ENCODE measurements at places on chromosomes 16 and 17.

DNA sequence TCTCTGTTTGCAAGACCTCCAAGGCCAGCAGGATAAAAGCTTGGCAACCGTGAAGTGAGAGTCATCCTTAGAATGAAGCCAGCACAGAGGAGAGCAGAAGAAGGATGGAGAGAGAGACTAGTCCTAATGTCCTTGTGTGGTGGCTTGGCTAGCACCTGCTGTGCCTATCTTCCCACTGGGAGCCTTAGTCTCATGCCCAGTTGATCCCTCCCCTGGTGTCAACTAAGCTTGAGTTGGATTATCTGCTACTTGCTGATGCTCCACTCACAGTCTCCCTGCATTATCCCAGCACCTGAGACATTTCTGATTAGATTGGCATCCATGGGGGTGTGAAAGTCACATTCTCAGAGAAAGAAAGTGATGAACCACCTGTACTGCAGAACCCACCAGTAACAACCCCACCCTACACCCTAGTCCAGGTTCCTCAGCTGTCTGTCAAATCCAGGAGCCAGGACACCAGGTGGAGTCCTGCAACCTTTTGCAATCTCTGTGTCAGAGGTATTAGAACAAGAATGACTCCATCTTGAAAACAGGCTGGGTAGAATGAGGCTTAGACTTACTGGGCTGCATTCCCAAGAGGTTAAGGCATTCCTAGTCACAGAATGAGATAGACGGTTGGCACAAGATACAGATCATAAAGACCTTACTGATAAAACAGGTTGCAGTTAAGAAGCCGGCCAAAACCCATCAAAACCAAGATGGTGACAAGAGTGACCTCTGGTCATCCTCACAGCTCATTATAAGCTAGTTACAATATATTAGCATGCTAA, 460.2 kb upstream of the C16orf82 start:
- no peak for DNase-seq

GRCh38 chr17:73550556-73550955, 93.7 kb downstream of the SDK2 start:
- no peak for DNase-seq

DNA sequence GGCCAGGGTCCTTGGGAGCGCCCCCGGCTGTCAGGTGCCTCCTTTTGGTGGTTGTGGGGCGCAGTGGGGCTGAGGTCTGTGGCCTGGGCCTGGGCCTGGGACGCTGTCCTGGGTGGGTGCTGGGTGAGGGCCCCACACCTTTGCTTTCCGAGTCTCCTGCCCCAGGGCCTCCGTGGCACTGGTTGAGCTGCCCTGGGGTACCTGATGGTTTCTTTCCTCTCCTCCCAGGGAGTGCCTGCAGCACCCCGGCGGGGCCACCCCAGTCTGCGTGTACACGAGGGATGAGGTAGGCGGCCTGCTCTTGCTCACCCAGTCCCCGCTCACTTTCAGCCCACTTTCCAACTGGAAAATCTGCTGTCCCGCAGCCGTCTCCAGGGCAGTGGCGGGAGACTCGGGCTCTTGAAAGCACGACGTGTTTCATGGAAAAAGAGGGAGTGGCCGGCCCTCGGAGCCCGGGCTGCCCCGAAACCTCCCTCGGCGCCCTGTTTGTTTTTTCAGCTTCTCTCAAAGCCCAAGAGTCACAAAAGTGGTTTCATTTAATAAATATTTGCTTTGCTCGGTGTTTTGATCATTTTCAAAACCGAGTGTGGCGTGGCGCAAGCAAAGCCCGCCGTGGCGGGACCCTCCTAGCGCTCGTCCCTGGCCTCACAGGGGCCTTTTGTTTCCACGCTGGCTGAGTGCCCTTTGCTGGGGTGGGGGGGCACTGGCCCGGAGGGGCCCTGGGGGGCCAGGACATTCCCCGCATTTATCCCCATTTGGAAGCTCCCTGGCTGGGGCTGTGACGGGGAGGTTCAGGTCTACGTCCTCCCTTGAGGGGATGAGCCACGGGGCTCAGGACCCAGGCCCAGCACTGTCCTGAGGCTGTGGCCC, 17.4 kb downstream of the ASPSCR1 start:
- no peak for DNase-seq

GRCh38 chr16:65377195-65377594, 255.3 kb upstream of the CDH11 start:
- no peak for DNase-seq

- peak; percentile 57 for DNase-seq
These were observed 32.1 kb upstream of the JPT2 start for GRCh38 chr16:1645914-1646525.

- no peak for DNase-seq
These were observed 176.2 kb downstream of the CYLD start for GRCh38 chr16:50917950-50918703.

DNA sequence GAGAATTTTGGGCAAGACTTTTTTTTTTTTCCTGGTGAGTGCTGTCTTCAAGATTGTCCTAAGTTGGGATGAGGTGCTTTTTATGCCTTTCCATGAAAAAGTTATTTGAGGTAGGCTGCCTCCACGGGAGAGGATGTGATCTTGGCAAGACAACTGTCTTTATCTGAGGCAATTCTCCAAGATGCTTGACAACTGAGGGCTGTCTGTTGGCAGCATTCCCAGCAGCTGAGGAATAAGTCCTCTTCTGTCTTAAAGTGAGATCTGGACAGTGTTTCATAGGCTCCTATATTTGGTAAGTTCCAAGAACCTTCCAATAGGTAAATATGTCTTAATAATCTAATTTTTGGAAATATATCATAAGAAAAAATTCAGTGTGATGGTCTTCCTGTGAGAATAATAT, 662.0 kb downstream of the CDH11 start:
- DNase-seq = no peak

Data from NAMALWA (cell line).